Esophagus squamous epithelium (tissue), 5 donors: ENCODE measurements at places on chromosomes 13 and 19.

DNA sequence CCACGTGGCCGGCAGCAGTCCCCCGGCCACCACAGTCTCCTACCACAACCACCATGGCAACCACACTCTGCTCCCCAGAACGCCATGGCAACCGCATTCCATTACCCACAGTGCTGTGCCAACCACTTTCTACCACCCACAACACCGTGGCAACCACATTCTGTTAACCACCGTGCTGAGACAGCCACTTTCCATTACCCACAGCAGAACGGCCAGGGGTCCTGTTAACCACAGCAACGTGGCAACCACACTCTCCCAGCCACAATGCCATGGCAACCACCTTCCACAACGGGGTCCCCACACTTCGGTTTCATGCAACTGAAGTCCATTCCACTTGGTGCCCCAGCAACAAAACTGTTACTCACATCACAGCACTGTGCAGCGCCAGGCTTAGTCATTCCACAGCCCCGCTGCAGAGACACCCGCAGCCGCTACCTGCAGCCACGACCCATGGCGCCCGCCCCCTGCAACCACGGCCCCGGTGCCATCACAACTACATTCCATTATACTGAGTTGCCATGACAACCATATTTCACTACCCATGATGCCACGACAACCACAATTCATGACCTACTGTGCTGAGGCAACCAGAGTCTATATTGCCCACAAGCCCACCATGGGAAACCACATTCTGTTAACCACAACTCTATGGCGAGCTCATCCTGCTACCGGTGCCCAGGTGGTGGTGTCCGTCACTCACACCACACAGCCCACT, 10.0 kb downstream of the DPF1 start:
- no peak for DNase-seq

DNA sequence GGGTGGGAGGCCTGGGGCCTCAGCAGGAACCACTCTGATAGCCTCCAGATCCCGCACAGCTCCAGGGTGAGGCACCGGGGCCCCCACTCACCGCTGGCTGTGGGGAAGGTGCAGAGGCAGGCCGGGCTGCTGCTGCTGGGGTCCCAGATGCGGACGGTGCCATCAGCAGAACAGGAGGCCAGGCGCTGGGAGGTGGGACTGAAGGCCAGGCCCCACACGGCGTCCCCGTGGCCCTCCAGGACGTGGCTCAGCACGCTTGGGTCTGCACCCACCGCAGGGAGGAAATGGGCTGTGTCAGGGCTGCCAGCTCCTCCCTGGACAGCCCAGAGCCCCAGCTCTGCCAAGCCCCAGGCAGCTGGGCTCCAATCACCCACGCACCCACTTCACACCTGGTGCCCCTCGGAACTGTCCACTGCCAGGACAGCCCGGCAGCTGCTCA, 6.1 kb upstream of the PRKD2 start:
- DNase-seq, result no peak

DNA sequence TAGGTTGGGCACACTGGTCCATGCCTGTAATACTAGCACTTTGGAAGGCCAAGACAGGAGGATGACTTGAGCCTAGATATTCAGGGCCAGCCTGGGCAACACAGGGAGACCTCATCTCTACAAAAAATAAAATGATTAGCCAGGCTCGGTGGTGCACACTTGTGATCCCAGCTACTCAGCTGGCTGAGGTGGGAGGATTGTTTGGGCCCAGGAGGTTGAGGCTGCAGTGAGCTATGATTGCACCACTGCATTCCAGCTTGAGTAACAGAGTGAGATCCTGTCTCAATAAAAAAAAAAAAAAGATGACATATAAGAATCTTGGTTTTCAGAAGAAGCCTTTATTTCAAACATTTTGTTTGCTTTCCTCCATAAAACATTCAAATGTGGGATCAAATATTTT, 178.0 kb downstream of the LIG4 start:
- DNase-seq, result no peak

DNA sequence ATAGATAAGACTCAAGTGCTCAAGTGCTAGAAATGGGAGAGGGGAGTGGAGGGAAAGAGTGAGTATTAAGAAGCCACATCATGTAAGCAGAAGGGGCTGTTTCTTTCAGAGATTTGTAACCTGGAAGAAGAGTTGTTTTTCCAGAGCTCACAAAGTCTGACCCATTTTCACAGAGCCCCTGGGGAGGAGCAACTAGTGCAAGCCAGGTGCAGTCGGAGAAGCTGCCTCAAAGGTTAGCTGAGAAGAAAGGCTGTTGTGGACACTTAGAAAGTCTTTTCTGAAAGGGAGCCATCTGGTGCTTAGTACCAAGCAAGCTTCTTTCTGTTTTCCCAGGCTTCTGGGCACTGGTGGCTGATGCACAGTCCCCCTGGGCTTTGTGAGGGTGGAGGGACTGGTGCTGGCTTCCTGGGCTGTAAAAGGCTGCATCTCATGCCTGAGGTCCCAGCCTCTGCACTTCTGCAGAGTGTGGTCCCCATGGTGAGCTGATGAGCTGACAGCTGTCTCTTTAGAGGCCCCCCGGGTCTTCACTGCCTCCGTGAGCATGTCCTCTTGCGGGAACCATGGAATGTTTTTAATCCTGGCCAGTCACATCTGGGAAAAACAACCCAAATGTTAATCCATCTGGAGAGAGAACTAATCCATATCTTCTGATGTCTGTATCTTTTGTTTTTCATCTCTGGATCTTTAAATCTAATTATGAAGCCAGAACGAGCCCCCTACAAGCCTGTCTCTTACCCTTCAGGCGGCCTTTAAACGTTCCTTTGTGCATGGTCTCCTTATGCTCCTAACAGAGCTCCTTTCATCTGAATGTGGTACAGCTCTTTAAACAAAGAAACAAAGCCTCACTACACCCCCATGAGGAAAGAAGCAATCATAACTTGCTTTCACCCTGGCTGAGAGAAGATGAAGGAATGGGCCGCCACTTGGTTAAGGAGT, 40.2 kb downstream of the OLFM4 start:
- no peak for DNase-seq
